ENCODE measurements at places on chromosomes 7 and 10. TPM values are rescaled to one million over a fixed set of nuclear protein-coding genes. Genes with fewer than 3 reads are reported as not detected.
A peak's percentile ranks its signal among the peaks of the same experiment; 100 is the strongest.

DNA sequence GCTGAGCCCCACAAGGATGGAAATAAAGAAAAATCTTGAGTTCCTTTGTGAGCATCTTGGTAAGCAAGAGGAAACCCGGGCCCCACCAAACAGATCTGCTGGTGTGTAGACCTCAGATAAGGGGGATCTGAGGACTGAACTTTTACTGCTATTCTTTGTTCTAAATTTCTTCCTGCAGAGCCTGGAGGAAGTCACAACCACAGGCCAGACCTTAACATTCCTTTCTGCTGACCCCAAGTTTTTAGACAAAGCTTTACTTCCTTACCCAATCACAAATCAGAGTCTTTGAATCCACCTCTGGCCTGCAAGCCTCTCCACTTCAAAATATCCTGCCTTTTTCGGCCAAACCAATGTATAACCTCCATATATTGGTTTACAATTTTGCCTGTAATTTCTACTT, 352.6 kb upstream of the AUTS2 start:
- no peaks in the 10 kb centered on the region for H3K36me3 ChIP-seq
- no peak overlapping the region for H3K27ac ChIP-seq
- no peak for DNase-seq
- no peaks in the 10 kb centered on the region for H3K27me3 ChIP-seq

DNA sequence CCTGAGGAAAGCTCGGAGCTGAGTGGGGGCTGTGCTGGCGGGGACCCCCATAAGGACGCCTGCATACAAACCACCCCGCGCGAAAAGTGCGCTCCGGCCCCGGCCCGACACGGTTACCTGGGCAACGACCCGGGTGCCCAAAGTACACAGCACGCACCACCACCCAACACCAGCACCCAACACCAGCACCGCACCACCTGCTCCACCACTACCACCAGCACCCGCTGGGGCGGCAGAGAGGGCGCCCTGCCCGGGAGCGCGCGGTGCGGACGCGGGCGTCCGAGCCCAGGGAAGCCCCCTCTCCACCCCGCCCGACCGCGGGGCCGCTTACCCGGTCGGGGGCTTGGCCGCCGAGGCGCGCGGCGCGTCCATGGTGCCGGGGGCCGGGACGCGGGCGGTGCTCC, 345 bp downstream of the COBL start:
- no peak overlapping the region for H3K27ac ChIP-seq
- no peaks in the 10 kb centered on the region for H3K36me3 ChIP-seq
- H3K27me3 ChIP-seq: peaks cover 34% of the 10 kb centered on the region
- no peak for DNase-seq
- H3K4me3 ChIP-seq: peak overlapping the region; percentile 31
- H3K4me1 ChIP-seq: peaks cover 3% of the 10 kb centered on the region

DNA sequence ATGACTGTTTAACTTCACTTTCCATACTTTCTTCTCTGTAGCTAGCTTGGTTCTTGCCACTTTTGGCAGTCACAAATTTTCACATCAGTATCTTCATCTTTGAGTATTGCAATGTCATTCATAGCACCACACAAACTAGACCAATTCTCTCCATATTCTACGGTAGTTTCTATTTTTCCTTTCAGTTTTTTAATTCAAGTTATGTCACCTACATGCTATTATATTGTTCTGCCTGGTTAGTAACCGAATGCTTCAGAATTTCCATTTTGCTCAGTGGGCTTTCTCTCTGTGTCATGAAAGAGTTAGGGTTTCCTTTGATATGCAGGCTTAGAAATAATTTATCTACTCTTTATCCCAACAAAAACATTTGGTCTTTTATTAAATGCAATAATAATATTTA, 896.5 kb downstream of the GATA3 start:
- H3K36me3 ChIP-seq: peaks cover 10% of the 10 kb centered on the region
- H3K4me3 ChIP-seq: no peak overlapping the region
- H3K4me1 ChIP-seq: peaks cover 15% of the 10 kb centered on the region
- H3K27ac ChIP-seq: peak overlapping the region; percentile 73

DNA sequence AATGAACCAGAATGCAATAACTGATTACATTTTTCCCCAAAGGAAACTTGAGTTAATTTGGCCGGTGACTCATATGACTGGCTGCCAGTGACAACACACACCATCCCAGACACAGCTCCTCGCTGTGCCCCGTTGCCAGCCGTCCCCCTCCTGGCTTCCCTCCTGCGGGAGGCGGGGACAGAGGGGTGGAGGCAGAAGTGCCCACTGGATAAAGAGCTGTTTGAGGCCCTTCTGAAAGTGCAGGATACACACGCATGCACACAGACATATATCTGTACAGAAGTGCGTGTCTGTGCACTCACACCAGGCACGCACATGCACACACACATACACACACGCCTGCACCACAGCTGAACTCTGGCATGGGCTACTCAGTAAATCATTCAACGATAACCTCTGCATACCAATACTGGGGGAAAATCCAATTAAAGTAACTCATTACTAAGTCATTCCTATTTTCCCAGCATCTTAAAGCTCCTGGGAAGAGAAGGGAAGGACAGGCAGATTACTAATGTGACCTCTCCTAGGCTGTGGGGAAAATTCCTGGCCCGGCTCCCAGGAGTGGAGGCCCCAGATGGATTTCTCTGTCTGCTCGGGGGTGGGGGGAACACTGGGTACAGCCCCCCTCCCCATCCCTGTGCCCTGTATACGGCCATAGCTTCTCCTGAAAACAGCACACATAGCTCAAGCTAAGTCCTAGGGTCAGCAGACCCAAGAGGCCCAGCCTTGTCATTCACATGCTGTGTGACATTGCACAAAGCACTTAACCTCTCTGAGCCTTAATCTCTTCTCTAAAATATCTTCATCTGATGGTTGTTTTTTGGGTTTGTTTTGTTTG, 52.3 kb upstream of the MYL10 start:
- H3K27me3 ChIP-seq: no peaks in the 10 kb centered on the region
- H3K4me3 ChIP-seq: no peak overlapping the region

GRCh38 chr10:56823849-56824248, 462.8 kb upstream of the ZWINT start:
- H3K4me3 ChIP-seq: no peak overlapping the region
- H3K27me3 ChIP-seq: no peaks in the 10 kb centered on the region
- no peak for DNase-seq
- no peaks in the 10 kb centered on the region for H3K36me3 ChIP-seq
- H3K27ac ChIP-seq: no peak overlapping the region

DNA sequence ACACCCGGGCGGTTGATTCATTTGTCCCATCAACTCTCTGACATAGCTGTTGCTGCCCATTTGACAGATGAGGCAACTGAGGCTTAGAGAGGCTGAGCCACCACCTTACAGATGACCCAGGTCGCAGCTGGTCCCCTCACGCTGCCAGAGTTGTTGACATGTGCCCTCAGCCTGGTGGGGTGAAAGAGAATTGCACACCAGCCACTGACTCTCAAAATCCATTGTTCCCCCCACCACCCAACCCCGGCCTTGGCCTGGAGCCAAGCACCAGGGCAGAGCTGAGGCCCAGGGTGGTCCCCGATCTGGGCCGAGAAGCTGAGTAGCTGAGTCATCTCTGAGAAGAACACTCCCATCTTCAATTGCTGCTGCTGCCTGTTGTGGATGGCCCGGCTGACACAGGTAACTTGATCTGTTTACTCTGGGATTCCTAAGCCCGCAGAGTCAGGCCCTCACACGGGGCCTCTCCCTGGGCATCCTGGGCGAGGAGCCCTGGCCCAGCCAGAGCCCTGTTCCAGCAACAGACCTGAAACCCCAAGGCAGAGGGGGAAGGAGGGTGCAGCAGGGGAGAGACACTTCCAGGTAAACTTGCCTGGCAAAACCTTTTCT, 27.5 kb downstream of the PVRIG start:
- no peak overlapping the region for H3K4me3 ChIP-seq
- H3K27me3 ChIP-seq: no peaks in the 10 kb centered on the region
- H3K4me1 ChIP-seq: peaks cover 27% of the 10 kb centered on the region
- DNase-seq: peak; percentile 27
- no peaks in the 10 kb centered on the region for H3K36me3 ChIP-seq
- no peak overlapping the region for H3K27ac ChIP-seq

- H3K4me3 ChIP-seq: no peak overlapping the region
- H3K4me1 ChIP-seq: peaks cover 74% of the 10 kb centered on the region
- no peak overlapping the region for H3K27ac ChIP-seq
- peaks cover 14% of the 10 kb centered on the region for H3K36me3 ChIP-seq
- H3K27me3 ChIP-seq: no peaks in the 10 kb centered on the region
Measured at GRCh38 chr10:24898501-24898900, 53.9 kb downstream of the PRTFDC1 start.

DNA sequence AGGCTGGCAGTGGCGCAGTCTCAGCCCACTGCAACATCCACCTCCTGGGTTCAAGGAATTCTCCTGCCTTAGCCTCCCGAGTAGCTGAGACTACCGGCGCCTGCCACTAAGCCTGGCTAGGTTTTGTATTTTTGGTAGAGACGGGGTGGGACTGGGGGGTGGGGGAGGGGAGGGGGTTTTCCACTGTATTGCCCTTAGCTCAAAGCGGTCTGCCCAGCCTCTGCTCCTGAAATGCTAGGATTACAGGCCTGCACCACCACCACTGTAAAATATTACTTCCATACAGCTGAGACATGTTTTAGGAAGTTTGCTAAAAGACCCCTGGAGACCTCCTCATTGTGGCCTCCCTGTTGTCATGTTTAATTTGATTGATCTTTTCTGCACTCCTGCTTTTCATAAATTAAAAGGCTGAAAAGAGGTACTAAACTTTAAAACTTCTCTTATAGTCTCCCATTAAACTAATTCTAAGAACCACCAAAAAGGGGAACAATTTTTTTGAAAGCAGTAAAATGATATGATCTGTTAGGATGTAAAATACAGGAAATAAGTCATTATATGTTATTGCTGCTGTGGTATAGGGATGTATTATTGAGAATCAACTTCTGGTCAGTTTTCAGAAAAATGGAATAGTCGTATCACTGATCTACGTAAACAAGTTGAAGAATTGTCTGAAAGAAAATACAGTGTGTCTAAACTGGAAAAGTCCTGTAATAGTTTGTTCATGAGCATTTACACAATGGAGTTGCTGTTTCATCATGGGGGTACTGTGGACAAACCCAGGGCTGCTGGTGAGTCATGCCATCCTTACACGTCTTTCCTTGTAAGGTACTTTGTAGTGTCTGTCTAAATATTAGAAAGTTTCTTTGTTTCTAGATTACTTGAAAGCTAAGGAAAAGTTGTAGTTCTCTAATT, 72.9 kb upstream of the TMEM248 start:
- H3K27me3 ChIP-seq: no peaks in the 10 kb centered on the region
- H3K4me3 ChIP-seq: no peak overlapping the region
- peaks cover 6% of the 10 kb centered on the region for H3K36me3 ChIP-seq
- peak overlapping the region; percentile 82 for H3K27ac ChIP-seq
- H3K4me1 ChIP-seq: peaks cover 25% of the 10 kb centered on the region
- DNase-seq: peak; percentile 58

GRCh38 chr10:70053841-70054288, 1.2 kb downstream of the MACROH2A2 start:
- peak overlapping the region; percentile 78 for H3K4me3 ChIP-seq
- DNase-seq: peak; percentile 41
- no peak overlapping the region for H3K27ac ChIP-seq
- H3K27me3 ChIP-seq: peaks cover 44% of the 10 kb centered on the region
- H3K36me3 ChIP-seq: no peaks in the 10 kb centered on the region

DNA sequence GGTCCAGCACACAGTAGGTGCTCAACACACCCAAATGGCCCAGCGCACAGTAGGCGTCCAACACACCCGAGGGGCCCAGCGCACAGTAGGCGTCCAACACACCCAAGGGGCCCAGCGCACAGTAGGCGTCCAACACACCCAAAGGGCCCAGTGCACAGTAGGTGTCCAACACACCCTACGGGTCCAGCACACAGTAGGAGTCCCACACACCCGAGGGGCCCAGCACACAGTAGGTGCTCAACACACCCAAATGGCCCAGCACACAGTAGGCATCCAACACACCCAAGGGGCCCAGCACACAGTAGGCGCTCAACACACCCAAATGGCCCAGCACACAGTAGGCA, 80.8 kb downstream of the FOXL3 start:
- no peak overlapping the region for H3K27ac ChIP-seq
- no peaks in the 10 kb centered on the region for H3K36me3 ChIP-seq
- no peak overlapping the region for H3K4me3 ChIP-seq
- no peak for DNase-seq

DNA sequence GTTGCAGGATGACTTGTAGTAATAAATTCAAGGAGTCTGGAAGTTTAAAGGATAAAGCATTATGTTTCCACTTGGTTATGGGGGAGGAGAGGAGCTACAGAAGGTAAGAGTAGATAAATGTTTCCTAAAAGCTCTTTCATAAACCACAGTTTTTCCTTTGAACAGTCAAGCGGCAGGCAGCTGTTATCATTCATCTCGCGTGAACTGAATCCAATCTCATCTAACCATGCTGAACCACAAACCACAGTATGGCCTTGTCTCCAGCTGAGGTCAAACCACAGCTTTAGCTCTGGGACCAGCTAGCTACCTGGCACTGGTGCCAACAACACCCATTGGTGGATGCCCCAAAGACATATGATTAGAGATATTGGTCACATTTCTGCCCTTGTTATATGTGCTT, 63.3 kb downstream of the NOC3L start:
- no peak overlapping the region for H3K4me3 ChIP-seq
- H3K36me3 ChIP-seq: no peaks in the 10 kb centered on the region
- H3K27ac ChIP-seq: no peak overlapping the region
- DNase-seq: peak; percentile 33
- H3K4me1 ChIP-seq: peaks cover 12% of the 10 kb centered on the region

DNA sequence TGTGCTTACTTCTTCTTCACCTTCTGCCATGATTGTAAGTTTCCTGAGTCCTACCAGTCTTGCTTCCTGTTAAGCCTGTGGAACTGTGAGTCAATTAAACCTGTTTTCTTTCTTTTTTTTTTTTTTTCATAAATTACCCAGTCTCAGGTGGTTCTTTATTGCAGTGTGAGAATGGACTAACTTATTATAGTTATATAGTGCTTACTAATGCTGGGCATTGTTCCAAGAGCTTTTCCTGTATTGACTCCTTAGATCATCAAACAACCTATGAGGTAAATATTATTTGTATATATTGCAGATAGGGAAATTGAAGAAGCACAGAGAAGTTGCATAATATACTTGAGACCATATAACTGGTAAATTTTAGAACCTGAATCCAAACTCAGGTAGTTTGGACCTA, 98.1 kb downstream of the MBL2 start:
- no peaks in the 10 kb centered on the region for H3K27me3 ChIP-seq
- no peaks in the 10 kb centered on the region for H3K36me3 ChIP-seq
- DNase-seq: no peak

- H3K4me1 ChIP-seq: peaks cover 32% of the 10 kb centered on the region
- DNase-seq: peak; percentile 82
- H3K36me3 ChIP-seq: peaks cover 18% of the 10 kb centered on the region
- H3K4me3 ChIP-seq: peak overlapping the region; percentile 82
Measured at GRCh38 chr7:5396542-5396941, 27.1 kb downstream of the TNRC18 start.

PWWP2B gene
- 6.6 TPM for total RNA-seq

CROT gene
- 7.3 TPM for total RNA-seq

LRIT1 gene
- total RNA-seq: not detected

ATE1 gene
- 19.2 TPM for total RNA-seq

ATRNL1 gene
- not detected for total RNA-seq

INSYN2A gene
- not detected for total RNA-seq

FAM20C gene
- total RNA-seq: 0.29 TPM

CALHM1 gene
- total RNA-seq: not detected

DGKI gene
- total RNA-seq: 0.38 TPM

NCF1 gene
- 2.4 TPM for total RNA-seq

Measured in activated CD8-positive, alpha-beta T cell treated with anti-CD3 and anti-CD28 coated beads for 36 hours (primary cell).